ENCODE measurements at places on chromosomes 7 and 10.

DNA sequence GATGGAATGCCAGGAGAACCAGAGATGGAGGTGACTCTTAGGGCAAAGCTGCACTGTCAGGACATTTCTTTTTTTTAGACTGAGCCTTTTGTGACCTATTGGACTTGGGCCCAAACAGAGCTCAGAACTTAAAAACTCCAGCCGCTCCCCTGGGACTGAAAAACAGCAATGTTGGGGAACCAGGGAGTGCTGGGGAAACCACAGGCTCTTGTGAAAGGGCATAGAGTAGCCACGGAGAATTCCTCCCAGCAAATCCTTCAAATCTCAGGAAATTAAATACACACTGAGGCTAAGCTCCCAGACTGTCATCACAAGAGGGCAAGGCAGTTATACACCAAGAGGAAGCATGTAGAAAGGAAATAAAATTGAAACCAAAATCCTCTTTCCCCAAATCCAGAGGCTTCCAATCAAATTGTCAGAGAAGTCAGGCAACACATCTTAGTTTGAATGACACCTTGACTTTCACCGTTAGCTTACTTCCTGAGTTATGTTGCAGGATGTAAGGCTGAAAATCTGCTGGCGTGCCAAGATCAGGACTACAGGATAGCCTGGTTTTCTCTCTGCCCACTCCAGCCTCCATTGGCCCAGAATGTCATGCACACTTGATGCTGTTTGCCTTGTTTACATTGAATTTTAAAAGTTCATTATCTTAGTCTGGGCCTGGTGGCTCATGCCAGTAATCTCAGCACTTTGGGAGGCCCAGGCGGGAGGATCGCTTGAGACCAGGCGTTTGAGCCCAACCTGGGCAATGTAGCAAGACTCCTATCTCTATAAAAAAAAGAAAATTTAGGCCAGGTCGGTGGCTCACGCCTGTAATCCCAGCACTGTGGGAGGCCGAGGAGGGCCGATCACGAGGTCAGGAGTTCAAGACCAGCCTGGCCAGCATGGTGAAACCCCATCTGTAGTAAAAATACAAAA lies 2.6 kb upstream of the RFC2 start:
- no peak for DNase-seq

GRCh38 chr10:14304046-14304445 lies 26.7 kb downstream of the FRMD4A start:
- DNase-seq = no peak

DNA sequence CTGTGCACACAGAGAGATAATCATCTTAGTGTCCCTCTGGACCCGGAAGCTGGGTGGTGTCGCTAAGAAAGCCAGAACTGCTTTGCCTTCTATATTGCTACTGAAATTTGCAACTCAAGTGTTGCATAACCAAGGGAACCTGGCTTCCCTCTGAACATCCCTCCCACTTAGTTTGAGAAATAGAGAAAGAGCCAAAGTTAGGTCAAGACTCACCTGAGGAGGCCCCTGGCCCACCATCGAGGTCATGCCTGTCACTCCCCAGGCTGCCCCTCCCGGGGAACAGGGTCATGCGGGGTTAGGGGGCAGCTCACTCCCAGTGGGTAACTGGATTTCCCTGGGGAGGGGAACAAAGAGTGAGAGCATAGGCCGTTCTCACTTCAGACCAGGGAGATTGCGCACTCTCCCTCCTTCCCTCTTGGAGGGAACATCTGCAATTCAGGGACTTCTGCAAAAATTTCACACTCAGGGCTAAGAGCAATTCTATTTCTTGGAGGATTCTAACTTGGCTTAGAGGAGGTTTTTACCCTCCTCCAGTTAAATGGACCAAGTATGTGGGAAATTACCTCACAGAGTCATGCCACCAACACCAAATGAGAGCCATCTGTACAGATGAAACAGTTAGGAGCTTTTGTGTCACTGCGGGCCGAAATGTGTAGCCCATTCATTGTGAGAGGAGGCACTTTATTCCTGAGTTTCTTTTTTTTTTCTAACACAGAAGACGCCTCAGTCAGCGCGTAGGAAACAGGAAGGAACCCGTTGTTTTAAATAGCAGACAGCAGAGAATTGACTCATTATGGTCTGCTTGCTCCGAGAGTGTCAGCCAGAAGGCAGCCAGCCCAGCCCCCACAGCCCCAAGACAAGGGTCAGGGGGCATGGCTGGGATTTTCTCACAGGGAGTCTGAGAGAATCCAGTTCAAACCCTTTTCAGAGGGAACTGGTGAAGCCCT lies 221.3 kb downstream of the ARHGAP12 start:
- DNase-seq = no peak

DNA sequence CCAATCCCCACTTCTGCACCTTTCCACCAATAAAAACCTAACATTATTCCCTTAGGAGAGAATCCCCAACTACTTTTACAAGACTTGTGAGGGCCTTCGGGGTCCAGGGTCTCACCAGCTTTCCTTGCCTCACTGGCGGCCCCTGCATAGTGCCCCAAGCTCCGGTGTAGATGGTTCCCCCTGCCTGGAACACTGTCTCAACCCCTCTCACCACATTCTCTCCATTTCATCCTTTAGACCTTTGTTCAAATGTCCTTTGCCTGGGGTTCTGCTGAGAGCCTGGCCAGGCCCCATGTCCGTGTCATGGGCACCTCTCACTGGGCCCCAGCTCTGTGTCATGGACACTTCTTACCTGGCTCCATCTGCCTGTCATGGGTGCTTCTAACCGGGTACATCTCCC lies 64.5 kb upstream of the SORCS3 start:
- no peak for DNase-seq

DNA sequence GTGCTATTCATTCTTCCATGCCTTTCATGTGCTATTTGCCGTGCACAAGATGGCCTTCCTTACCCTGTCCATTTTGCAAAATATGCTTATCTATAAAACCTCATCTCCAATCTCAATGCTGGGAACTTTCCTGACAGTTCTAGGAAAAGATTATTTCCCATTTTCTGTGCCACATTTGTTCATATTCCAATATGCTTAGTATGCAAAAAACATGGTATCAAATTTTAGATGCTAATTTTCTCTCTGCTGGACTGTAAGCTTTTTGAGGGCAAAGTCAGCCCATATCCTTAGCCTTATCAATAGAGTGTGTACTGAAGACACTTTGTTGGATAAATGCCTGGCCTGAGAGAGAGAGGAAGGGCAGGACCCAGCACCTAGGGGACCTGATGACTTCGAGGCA lies 39.4 kb downstream of the MGAM2 start:
- no peak for DNase-seq

GRCh38 chr7:20788420-20788990 lies 1.8 kb upstream of the SP8 start:
- DNase-seq = no peak

DNA sequence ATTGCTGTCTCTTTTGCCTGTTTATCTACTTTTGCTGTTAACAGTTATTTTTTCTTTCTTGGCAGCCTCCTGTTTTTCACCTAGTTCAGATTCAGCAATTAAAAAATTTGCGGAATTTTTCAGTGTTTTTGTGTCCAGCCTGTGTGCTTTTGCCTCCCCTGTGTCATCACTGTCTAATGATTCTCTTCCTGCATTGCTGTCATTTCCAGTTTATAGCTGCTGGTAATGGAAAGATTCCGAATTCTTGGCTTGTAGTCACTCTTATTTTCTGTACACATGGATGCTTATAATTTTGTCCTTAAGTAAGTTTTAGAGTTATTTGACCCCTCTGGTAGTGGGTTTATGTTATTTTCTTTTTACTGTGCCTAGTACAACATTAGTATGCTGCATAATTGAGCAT lies 25.1 kb downstream of the GLRX3 start:
- no peak for DNase-seq

DNA sequence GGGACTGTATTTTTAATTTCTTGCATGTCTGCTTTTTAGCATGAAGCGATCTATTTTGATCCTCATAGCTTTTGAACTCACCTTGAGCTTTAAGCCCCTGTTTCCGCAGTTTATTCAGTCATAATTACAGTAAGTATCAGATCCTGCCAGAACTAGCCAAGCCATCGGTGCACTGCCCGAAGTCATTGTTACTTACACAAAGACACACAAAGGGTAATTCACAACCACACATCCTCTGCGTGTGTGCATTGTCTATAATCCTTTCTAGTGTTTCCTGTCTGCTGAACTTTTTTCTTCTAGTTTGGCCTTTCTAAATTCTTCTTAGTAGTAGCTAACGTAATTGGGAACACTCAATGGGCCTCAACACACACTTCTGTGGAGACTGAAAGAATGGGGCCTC lies 133.0 kb downstream of the SFMBT2 start:
- no peak for DNase-seq

GRCh38 chr7:112723416-112723815 lies 66.8 kb downstream of the TMEM168 start:
- DNase-seq = no peak

DNA sequence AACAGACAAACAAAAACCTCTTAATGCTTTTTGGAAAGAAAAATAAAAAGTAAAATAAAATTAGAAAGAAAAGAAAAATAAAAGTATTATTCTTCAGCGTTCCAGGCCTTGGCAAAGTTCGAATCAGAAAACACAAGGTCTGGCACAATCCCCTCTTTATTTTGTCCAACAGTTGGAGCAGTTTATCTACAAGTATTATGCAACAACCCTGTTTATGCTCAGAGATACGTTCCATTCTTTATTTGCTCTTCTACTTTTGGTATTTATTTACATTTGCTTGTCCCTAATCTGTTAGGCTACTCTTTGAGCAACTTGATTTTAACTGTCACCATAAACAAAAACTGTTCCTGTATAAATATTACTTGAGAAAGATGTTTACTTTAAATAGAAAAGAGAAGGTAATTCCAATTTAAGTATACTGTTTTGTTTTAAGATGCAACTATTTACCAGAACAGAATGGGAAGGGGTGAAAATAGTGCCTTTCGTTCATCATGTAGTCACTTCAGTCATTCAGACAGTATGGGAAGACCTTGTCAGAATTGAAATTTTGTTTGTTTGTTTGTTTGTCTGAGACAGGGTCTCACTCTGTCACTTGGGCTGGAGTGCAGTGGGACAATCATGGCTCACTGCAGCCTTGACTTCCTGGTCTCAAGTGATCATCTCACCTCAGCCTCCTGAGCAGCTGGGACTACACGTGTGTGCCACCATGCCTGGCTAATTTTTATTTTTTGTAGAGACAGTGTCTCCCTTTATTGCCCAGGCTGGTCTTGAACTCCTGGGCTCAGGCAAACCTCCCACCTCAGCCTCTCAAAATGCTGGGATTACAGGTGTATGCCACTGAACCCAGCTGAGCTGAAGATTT lies 5.7 kb downstream of the PDK4 start:
- no peak for DNase-seq

DNA sequence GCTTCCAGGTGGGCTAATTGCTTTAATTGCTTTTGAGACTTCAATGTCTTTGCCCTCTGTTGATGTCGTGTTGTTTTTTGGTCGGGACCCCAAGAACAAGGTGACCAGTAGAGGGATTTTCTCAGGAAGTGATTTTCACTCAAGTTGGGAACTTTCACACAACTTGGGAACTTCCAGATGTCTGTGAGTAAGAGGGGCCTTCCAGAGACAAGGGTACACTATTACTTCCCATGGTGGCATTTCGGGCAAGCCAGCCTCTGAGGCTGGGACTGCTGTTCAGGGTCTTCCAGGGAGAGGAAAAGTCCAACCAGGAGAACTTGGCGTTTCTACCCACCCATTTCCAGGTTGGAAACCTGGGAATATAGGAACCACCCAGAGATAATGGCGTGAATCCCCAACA lies 170.0 kb upstream of the CDCA7L start:
- DNase-seq = no peak

DNA sequence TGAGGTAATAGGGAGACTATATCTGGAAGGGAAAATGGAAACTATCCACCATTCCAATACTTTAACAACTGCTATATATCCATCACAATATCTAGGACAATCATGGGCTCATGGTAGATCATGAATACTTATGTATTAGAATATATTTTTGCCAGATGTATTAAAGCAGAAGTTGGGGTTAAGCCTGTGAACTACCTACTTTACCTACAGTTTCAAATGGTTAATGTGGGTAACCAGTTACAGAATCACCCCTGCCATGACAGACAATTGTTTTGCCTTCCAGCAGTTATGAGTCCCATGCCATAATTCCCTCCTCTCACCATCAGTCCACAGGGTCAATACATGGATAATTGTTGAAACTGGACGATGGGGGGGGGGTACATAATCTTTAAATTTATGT lies 29.9 kb upstream of the RAPGEF5 start:
- DNase-seq = no peak

DNA sequence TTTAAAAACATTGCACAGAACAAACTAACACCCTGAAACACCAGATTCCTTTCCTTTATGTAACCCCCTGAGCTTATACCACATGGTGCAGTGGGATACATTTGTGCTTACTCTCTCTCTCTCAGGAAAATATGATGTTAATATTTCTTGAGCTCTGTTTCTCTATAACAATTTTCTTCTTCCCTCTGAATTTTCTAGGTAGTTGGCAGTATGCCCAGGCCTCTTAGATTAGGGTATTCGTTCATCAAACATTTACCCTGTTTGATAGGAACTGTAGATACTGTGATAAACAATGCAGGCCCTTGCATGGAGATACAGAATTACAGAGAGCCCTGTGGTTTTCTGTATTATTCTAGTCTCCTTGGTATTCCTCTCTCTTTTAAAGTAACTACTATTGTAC lies 567.8 kb downstream of the IPMK start:
- no peak for DNase-seq

- no peak for DNase-seq
Observed at GRCh38 chr7:101681170-101682007, 52.3 kb upstream of the MYL10 start.

DNA sequence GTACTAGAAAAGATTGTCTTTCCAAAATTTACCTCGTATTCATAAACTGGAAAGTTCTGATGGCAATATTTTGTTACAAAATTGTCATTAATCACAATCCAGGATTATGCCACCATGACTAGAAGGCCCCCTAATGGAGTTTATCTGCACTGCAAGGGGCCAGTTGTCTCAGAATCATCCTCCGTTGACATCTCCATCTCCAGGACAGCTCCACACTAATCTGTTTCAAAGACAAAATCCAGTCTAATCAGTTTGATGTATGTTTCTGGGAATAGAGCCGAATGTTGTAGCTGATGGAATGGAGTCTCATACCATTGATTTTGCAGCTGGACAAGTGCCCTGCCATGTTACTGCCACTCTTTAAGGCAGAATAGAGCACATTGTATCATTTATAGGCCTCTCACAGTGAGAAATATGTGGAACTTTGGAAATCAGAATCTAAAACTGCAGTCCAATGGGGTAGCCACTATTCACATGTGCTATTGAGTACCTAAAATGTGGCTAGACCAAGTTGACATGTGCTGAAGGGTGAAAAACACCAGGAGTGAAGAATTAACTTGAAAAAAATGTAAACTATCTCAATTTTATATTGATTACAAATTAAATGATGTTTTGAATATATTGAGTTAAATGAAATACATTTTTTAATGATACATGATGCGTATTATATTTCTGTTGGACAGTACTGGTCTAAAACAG lies 38.3 kb upstream of the TOMM7 start:
- no peak for DNase-seq

GRCh38 chr10:118341791-118342637 lies at the start of gene FAM204A:
FAM204A (minus strand) TSS chr10:118342324; CDS start chr10:118336415, 5,909 bp downstream.
- DNase-seq = peak; percentile 52
